ENCODE measurements at places on chromosomes 7 and 10.

GRCh38 chr10:12689893-12690292 lies 311.6 kb downstream of the CCDC3 start:
- no peak for DNase-seq

DNA sequence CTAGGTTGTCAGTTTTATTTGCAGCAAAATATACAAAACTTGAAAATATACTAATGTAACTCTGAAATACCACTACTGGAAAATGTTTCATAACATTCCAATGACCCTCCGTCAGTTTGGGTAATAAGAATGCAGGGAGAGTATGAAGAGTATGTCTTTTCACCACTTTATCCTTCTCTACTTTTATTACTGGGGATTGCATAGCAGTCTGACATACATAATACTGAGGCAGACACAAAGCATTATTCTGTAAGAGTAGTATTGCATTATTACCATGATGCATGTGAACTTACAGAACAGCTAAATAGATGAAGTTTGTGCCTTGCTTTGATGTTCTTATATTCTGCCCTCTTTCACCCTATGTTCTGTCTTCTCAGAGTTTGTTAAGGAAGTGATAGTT lies 151.8 kb upstream of the TPK1 start:
- no peak for DNase-seq

DNA sequence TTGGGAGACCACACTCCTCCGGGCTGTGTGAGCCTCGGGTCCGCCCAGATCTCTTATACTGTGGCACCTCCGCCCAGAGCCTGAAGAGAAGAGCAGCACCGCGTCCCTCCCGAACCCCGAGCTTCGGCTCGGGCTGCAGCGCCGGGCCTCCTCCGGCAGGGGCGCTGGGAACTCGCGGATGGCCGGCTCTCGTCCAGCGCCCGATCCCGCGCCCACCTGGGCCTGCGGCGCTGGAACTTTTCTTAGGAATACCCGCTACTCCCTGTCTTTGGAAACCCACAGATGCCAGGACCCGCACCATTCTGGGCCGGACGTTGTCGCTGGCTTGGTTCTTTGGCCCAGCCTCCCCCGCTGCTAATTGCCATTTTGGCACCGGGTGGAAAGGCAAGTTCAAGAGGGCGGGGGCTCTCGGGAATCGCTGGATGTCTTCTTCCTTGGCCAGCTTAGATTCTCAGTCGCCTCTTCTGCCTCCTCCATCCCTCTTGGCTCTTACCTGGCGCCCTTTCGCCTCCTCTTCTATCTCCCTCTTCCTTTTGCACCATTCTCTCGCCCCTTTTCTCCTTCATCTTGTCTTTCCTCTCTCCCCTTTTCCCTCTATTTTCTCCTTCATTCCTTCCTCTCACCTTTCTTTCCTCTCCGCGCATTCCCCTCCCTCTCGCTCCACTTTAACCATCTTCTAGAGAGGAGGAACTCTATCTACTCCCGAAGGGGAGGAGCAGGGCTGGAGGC lies 2.1 kb upstream of the SORCS3 start:
- DNase-seq, result no peak

GRCh38 chr7:23136216-23136615 lies 30.6 kb downstream of the KLHL7 start:
- DNase-seq, result no peak

DNA sequence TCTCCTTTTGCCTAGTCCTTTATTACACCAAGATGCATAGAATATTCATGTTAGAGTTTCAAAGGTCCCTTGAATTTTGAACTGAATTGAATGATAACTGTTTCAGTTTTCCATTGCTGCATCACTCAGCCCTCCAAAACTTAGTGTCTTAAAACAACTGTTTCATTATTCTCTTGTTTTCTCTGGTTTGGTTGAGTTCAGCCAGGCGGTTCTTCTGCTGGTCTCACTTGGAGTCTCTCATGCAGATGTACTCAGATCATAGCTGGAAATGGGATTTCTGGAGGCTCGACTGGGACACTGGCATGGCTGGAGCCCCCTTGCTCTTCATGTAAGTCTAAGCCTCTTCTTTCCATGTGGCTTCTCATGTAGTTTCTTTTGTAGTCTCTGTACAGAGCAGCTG lies 107.2 kb upstream of the MKI67 start:
- no peak for DNase-seq

- DNase-seq, result no peak
Measured at GRCh38 chr7:32020551-32021159, 49.6 kb downstream of the PDE1C start.

DNA sequence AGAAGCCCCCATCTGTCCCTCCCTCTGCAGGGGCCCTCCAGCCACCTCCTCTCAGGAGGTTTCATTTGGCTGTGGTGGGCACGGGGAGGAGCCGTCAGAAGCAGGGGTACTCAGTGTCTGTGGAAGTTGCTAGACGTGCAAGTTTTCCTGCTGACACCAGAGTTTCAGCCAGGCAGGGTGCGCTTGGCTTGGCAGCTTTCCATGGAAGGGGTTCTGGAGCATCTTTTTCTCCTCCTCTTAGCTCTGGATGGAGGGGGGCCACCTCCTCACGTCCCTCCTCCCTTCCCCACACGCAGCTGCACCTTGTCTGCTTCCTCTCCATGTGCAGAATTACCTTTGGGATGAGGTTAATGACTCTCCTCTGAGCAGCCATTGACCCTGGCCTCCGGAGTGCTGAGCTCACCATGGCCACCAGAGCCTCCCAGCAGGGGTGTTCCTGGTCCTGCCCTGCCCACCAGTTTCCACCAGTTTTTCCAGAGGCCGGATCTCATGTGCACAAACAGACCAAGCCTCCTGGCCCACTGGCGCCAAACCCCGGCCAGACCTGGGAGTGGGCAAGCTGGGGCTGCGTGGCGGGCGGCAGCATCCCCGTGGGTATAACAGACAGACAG lies 579.8 kb upstream of the FOXK1 start:
- no peak for DNase-seq

All from T-helper 9 cell (primary cell).